ENCODE measurements at places on chromosomes 12 and 14. TPM values are rescaled to one million over a fixed set of nuclear protein-coding genes. Genes with fewer than 3 reads are reported as not detected.
A peak's percentile ranks its signal among the peaks of the same experiment; 100 is the strongest.

DNA sequence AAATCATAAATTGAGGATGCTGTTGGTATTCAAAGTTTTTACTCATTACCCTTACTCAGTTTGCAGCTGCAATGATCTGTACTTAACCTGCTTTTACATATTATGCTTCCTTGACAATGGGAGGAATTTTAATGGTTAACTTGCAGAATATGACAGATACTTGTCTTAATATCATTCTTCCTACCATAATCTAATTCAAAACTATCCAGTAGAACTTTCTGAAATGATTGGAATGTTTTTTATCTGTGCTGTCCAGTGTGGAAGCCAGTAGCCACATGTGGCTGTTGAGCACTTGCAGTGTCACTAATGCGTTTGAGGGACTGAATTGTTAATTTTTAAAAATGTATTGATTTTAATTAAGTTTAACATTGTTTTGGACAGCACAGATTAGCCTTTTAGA lies 23.5 kb downstream of the FGFR1OP2 start:
- no peak for DNase-seq

DNA sequence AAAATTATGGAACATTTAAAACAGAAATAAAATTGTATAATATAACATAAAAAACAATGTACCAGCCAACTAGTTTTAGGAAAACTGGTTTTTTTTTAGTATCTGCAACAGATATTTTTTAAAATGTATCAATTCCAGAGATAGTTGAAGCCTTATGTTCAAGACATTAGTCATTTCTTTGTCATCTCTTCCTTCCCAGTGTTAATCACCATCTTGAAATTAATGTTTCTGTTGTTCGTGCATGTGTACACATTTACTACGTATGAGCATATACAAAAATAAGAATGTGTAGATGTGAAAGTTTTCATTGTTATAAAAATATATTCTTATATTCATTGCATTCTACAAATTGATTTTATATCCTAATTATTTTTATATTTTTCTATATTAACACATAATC lies 1062.1 kb downstream of the SLC6A15 start:
- no peak for DNase-seq

- no peak for DNase-seq
Observed at GRCh38 chr12:52920937-52921336, 16.1 kb upstream of the KRT8 start.

DNA sequence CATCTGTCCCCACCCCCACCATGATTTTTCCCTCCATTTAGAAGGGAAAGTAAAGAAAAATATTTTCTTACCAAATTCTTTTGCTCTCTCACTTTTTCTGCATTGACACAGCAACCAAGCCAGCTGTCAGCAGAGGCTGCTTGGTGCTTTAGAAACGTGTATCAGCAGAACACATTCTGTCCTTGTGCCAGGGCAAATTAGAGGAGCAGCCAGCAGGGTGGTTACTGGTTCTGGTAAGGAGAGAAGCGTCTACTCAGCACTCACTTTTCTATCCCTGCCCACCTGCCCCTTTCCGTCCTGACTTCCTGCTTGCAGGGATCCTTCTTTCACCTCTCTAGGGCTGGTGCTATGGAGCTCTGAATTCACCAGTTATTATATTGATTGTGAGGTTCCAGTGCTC lies 327.5 kb upstream of the PDE3A start:
- DNase-seq: no peak

- DNase-seq: no peak
Observed at GRCh38 chr12:131370321-131370720, 340.6 kb upstream of the SFSWAP start.

DNA sequence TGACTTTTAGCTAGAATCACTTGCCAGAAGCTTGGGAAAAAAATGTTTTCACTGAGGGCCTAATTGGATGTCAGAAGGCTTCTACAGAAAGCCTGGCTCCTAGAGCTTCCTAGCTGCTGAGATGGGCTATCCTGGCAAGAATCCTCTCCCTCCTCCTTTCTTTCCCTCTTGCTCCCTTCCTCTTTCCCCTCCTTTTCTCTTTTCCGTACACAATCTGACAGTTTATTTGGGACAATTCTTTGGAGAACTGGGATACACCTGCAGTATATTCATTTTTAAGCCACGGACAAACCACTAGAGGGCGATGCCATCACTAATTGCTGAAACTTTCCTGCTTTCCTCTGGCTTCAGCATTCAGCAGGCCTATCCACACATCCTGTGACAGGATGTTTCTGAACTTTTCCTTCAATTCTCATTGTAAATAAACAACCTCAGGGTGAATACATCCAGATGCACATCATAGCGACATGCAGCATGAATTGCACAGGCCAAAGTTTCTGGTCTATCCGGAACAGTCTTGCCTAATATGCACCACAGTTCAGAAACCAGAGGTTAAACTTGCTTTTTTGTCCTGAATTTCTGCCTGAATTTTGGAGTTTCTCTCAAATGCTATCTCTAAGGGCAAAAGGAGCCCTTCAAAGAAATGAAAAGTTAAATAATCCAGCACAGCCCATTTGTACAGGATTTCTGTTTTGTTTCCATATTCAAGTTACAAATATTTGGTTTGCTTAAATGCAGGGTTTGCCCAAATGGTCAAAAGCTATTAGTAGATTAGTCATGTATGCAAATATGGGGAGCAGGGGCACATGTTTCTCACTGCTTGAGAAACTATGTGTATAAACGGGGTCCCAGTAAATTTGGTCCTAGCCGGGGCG lies 142.8 kb downstream of the PAWR start:
- peak; percentile 56 for DNase-seq

DNA sequence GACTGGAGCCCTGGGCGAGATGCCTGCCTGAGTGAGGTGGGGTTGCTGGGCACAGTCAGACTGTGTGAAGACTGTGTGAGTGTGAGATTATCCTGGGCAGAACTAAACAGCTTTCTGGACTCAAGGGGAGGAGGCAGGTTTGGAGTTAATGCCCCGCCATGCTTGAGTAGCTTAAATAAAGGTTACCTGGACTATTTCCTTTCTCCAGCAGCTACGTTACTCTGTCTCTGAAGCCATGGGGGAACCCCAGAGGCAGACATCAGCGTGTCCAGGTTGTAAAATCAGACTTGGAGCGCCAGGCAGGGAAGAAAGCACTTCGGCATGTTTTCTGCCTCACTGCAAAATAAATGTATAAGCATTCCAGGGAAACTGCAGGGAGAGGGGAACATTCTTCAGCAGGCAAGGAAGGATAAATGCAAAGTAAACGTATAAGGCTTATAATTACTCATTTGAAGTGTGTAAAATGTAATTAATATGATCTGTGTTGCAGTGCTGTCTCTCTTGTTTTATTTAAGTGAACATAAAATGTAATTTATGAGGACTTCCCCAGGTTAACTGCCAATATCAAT lies 129.7 kb downstream of the CHST11 start:
- DNase-seq: no peak

DNA sequence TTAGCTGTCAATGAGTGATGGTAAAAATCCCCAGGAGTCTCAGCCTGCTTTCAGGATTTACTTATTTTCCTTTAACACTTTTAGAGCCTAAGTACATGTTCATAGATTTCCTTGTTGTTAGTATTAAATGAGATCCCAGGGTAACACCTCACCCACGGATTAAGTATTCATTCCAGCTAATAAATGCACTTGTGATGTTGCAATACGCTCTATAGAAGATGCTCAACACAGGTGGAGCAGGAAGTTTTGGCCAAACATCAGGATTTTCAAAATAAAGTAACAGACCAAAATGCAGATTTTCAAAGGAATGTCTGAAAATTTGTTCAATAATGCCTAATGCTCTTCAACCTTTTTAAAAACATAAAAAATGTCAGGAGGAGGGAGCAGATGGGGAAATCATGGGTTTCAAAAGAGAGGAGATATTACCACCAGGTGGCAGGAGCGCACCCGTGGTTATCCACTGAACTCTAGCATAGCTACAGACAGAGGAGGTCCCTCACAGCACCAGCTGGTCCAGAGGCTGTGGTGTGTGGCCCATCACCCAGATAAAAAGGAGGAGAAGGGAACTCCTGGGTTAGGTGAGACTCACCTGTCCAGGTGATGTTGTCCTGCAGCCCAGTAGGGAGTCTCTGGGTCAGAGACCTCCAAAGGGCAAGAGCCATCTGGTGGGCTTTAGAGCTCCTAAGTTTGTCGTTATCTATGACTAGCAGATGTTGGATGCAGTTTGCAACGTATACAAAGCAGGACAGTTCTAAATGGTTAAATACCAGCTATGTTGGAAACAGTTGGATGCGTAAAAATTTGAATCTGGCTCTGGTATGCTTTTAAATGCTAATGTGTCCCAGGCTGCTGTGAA lies 1158.4 kb upstream of the TMEM132C start:
- DNase-seq: no peak

DNA sequence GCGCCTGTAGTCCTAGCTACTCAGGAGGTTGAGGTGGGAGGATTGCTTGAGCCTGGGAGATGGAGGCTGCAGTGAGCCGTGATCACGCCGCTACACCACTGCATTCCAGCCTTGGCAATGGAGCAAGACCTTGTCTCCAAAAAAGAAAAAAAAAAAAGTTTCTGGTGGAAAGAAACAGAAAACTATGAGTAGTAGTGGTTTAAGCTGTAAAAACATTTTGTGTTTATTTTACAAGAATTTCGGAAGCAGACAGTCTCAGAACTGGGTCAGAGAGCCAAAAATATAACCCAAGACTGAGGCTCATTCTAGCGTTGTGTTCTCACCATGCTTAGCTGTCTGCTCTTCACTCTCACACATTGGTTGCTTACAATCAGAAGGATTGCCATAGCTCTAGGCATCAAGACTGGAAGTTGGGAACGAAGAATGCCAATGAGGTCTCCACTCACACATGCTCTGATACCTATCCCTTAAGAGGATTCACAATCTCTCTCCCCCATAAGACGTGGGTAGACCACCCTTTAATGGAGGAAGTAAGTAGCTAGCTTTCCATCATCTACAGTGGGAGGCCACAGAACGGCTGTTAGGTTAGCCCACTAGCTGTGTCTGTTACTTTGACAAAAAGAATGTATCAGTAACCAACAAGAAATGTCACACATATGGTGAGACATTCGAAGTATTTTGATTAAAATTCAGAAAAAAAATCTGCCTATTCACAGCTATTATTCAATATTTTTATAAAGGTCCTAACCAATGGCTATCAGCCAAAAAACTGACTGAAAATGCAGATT lies 117.6 kb upstream of the RASSF8 start:
- no peak for DNase-seq

GRCh38 chr14:103362780-103363179 lies 22.4 kb upstream of the MARK3 start:
- DNase-seq: no peak

DNA sequence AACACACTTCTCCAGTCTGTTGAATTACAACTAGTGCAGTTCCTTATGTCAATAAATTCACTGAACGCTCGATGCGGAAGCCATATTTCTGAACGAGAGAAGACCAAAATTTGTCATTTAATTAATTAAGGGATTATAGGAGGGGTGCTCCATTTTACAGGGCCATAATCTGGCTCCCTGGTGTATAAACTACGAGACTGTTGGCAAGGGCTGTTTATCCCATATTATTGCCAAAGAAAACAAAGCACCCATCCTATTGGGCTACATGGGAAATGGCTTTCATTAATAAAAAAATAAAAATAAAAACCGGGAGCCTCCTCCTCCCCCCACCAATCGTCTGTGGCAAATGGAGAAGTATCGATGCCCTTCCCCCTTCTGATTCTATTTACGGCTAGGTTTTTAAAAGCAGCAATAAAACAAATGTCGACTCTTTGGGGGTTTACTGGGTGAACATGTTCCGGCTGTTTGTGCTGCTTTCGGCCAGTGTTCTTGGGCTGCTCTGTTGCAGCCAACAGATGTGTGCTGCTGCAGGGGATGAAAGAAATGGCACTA lies 24.8 kb downstream of the ATF7 start:
- no peak for DNase-seq

DNA sequence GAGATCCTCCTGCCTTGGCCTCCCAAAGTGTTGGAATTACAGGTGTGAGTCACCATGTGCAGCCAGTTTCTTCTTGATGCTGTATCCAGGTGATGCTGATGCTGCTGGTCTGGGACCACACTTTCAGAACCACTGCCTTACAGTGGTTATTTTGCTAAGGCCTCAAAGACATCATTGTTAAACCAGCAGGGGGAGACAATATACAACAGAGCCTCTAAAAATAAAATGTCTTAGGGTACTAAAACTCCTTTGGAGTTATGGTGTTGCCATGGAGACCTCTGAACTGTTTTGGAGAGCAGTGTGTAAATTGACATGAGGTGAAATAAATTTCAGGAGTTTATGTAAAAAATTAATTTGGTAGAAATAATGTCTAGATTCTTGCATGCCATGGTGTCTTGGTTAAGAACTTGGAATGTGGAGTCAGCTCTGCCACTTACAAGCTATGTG lies 1.1 kb upstream of the ARG2 start:
- DNase-seq: peak; percentile 17

GRCh38 chr12:24415934-24416333 lies 466.5 kb upstream of the SOX5 start:
- no peak for DNase-seq

GRCh38 chr12:50720085-50720484 lies 43.8 kb upstream of the ATF1 start:
- no peak for DNase-seq

DNA sequence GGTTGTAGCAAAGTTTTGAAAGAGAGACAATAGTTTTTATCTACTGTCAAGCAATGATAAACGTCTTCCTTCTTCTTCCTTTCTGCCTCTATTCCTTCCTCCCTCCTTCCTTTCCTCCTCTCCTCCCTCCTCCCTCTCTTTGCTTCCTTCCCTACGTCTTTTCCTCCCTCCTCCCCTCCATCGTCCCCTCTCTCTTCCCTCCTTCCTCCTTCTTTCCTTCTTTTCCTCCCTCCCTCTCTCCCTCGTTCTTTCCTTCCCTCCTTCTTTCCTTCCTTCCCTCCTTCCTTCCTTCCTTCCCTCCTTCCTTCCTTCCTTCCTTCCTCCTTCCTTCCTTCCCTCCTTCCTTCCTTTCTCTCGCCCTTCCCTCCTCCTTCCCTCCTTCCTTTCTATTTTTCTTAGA lies 82.8 kb upstream of the KCNA1 start:
- no peak for DNase-seq

GRCh38 chr12:41250748-41251147 lies 62.6 kb downstream of the PDZRN4 start:
- DNase-seq: no peak

GRCh38 chr12:105418229-105418628 lies 87.7 kb downstream of the C12orf75 start:
- DNase-seq: no peak

GRCh38 chr14:100076606-100077005 lies 11.4 kb downstream of the EVL start:
- no peak for DNase-seq

The RIC8B gene
- 14.0 TPM for total RNA-seq

The FAM181A gene
- total RNA-seq: not detected

The CCDC196 gene
- total RNA-seq: not detected

The HOXC4 gene
- total RNA-seq: not detected

The BMAL2 gene
- total RNA-seq: 7.9 TPM

The DEGS2 gene
- total RNA-seq: not detected

The LHX5 gene
- total RNA-seq: not detected

The MIP gene
- 0.10 TPM for total RNA-seq

The LMO3 gene
- total RNA-seq: not detected

The TBC1D30 gene
- total RNA-seq: 3.6 TPM

The TOMM20L gene
- not detected for total RNA-seq

The NPFF gene
- total RNA-seq: not detected

The SLC25A3 gene
- 718 TPM for total RNA-seq
